Endothelial cell of umbilical vein (primary cell): ENCODE measurements at places on chromosomes 12 and 14. TPM values are rescaled to one million over a fixed set of nuclear protein-coding genes. Genes with fewer than 3 reads are reported as not detected.

- peaks cover 14% of the 10 kb centered on the region for H3K4me1 ChIP-seq
- DNase-seq = no peak
- no peak overlapping the region for H3K4me3 ChIP-seq
- H3K27me3 ChIP-seq = peaks cover 6% of the 10 kb centered on the region
- H3K27ac ChIP-seq = no peak overlapping the region
Observed at GRCh38 chr12:57112492-57113294, 1.5 kb upstream of the STAT6 start.

DNA sequence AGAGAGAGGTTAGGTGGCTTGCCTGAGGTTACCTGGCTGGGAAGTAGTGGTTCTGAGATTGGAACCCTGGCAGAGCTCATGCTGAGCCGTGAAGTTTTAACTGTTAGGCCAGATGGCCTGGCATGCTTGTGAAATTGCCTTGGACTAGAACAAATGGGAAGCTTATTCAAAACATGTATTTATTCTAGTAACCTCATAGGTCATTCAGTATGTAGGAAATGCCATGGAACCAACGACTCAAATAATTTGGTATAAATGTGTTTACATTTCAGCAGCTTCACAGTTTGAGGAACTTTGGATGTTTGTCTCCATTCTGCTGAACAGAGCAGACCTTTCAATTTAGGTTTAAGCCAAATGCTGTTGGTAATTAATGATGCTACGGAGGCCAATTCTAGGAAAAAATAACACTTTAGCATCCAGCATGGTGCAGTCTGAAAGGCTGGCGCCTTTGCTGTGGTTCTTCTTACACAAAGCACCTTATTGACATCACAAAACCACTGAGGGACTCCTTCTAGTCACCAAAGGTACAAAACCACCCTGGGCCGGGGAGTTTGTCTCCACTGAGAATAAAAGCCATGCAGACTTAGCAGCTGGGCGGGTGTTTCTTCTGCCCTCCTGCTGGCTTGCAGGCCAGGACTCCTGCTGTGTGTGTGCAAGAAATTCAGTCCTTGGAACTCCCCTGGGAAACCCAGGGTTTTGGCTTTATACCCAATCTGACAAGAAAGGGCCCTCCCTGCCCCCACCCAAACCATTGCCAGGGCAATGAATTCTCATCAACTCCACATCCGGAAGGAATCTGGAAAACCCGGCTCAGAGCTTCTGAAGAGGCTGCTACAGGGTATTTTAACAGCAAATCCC, 64.2 kb downstream of the ELK3 start:
- H3K27me3 ChIP-seq = no peaks in the 10 kb centered on the region
- peak; percentile 70 for DNase-seq
- H3K27ac ChIP-seq = peak overlapping the region; percentile 41
- H3K4me1 ChIP-seq = peaks cover 80% of the 10 kb centered on the region

DNA sequence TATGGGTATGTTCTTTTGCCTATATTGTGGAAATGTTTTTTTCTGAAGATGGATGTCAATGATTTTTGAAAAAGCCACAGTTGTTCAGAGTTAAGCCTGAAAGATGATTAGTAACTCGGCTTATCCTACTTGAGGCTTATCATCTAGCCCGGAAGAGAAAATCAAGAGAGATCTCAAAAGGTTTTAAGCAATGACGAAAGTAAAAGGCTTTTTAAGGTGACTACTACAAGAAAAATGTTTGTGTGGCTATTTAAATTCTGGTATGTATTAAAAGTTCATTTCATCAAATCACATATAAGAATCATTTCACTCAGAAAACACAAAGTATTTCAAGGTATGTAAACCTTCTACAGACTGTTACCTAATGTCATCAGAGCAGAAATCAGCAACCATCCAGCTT, 40.2 kb downstream of the HEATR5A start:
- H3K4me3 ChIP-seq = no peak overlapping the region
- H3K36me3 ChIP-seq = peaks cover 7% of the 10 kb centered on the region
- H3K27ac ChIP-seq = no peak overlapping the region
- H3K4me1 ChIP-seq = no peaks in the 10 kb centered on the region
- DNase-seq = no peak

- DNase-seq = no peak
- H3K27me3 ChIP-seq = no peaks in the 10 kb centered on the region
- peaks cover 7% of the 10 kb centered on the region for H3K4me1 ChIP-seq
- H3K27ac ChIP-seq = no peak overlapping the region
Observed at GRCh38 chr14:105204931-105205672, 24.0 kb upstream of the NUDT14 start.

DNA sequence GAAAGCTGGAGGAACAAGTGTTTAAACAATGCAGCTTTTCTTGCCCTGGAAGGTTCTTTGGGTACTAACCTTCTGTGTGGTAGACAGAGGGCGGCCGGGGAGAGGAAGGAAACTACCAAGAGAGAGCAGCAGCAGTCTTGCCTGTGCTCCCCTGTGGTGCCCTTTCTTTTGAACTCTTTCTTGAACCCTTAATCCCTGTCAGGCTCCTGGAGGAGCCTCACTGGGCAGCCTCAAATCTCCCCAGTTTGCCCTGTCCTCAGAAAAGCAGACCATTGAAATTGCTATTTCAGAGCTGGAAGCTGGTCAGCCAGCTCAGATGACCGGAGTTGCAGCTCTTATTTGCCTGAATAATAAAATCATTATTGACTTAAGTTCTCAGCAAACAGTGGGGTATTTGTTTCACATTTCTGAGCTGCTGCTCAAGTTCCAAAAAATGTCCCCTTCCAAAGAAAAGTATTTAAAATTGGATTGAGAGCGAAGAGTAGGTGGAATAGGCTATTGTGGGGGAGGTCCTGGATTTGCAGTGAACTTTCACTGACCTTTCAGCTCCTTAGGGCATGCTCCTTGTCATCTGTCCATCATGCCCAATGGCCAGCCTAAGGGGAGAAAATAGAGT, 42.1 kb upstream of the RNASE3 start:
- H3K27ac ChIP-seq = no peak overlapping the region
- DNase-seq = no peak
- H3K36me3 ChIP-seq = no peaks in the 10 kb centered on the region
- peaks cover 2% of the 10 kb centered on the region for H3K27me3 ChIP-seq

DNA sequence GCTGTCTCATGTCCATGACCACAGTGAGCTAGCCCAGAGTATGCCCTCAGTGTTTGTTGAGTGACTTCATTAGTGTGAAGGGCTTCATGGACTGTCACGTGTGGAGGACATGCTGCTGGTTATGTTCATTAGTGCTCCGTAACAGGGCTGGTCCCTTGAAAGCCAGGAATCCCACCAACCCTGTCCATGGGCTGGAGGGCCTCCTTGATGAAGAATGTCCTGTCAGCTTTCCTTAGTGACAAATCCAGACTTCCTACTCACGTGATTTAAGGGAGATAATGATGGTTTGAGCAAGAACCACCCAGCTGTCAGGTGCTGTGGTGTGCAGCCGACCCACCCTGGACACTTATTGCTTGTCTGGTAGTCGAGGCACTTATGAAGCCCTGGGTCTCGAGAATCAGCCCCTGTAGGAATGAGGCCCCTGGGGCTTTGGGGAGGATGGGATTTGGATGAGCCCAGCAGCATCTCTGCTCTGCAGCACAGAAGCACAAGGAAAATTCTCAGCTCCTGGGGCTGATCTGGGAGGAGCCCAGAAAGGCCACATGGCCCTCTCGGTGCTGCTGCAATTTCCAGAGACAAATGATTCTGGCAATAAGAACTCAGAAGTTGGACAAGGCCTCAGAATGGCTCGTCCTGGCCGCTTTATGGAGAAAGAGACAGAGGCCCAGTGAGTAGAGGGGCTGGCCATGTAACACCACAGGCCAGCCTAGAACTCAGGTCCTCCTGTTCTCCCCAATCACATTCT, 37.2 kb upstream of the FAM181A start:
- no peaks in the 10 kb centered on the region for H3K27me3 ChIP-seq
- no peak overlapping the region for H3K27ac ChIP-seq
- H3K36me3 ChIP-seq = no peaks in the 10 kb centered on the region
- no peak for DNase-seq

DNA sequence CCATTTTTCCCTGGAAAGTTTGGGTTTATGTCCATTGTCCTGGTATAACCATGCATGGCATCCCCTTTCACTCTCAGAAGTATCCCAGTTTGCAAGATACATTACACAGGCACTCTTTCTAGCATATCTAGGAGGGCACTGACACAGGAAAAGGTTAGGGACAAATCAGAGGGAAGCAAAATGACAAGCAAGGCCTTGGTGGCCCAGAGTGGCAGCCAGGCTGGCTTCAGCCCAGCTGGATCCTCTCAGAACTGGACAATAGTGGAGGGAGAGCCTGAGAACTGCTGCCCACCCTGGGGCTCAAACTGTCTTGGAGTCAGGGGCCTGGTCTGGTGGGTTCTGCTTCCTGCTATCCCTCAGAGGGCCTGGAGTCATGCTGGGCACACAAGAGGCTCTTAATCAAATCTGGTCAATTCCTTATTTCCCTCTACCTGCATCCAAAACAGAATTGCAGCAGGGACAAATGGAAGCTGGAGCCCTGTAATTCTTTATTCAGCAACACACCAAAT, 2.6 kb downstream of the VDR start:
- no peak overlapping the region for H3K27ac ChIP-seq
- no peak for DNase-seq
- peaks cover 18% of the 10 kb centered on the region for H3K27me3 ChIP-seq

DNA sequence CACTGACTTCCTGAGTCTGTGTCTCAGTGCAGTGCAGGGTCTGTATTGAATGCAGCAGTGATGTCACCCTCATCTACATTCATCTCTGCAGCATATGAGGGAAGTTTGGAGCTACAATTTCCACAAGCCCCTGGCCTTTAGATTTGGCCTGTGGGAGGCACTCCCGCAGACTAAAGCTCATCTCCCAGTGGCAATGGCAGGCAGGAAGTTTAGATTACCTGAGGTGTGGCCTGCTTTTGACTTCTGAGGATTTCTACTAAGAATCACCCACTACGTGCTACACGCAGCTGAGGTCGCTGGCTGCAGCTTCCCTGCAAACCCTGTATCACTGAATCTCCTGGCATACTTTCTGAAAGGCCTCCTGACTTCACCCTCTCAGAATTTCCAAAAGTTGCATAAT, 202.2 kb upstream of the PRKD1 start:
- no peaks in the 10 kb centered on the region for H3K4me1 ChIP-seq
- no peak for DNase-seq
- H3K4me3 ChIP-seq = no peak overlapping the region
- no peaks in the 10 kb centered on the region for H3K27me3 ChIP-seq
- no peaks in the 10 kb centered on the region for H3K36me3 ChIP-seq

GRCh38 chr12:98453070-98453469, 62.3 kb upstream of the TMPO start:
- no peaks in the 10 kb centered on the region for H3K4me1 ChIP-seq
- no peak for DNase-seq
- no peaks in the 10 kb centered on the region for H3K27me3 ChIP-seq
- H3K4me3 ChIP-seq = no peak overlapping the region

DNA sequence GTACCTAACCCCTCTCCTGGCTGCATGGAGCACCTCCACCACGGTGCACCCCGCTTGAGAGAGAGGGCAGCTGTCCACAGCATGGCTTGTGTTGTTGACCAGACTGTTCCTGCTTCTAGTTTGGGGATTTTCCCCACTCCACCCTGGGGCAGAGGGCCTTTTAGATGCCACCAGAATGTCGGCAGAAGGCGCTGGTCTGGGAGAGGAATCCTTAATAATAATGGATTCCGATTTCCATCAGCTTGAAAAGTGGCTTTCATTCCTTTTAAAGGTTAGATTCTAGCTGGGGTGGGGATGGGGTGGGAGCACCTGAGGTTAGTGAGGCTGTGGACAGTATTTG, 1.8 kb downstream of the ESRRB start:
- no peak for DNase-seq
- H3K4me3 ChIP-seq = no peak overlapping the region
- H3K27ac ChIP-seq = no peak overlapping the region
- no peaks in the 10 kb centered on the region for H3K36me3 ChIP-seq
- peaks cover 65% of the 10 kb centered on the region for H3K27me3 ChIP-seq
- peaks cover 11% of the 10 kb centered on the region for H3K4me1 ChIP-seq

DNA sequence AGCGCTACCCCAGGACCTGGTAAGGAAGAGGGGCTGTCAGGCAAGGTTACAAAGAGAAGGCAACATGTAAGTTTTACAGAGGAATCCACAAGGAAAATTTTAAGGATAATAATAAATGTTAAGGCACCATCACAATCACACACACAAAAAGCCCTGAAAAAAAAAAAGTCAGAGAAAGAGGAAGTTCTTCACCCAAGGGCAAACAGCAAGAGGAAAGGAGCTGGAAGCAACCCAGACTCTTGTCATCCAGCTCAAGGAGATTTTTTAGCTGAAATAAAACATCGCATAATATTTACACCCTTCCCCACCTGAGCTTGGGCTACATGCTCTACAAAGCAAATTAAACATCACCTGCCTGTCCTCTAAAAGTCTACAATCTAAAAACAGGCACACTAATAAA, 9.5 kb downstream of the SPTB start:
- no peaks in the 10 kb centered on the region for H3K4me1 ChIP-seq
- H3K4me3 ChIP-seq = no peak overlapping the region
- H3K36me3 ChIP-seq = no peaks in the 10 kb centered on the region

- H3K4me3 ChIP-seq = no peak overlapping the region
- H3K27ac ChIP-seq = no peak overlapping the region
- no peaks in the 10 kb centered on the region for H3K4me1 ChIP-seq
- DNase-seq = no peak
Observed at GRCh38 chr12:92721130-92721529, 18.3 kb downstream of the PLEKHG7 start.

The CYP27B1 gene
- 2.4 and 2.7 TPM in 2 replicates for total RNA-seq

The CCDC175 gene
- total RNA-seq = not detected in 2 replicates

The KRT85 gene
- not detected in 2 replicates for total RNA-seq

The DPY19L2 gene
- 1.6 and 2.3 TPM in 2 replicates for total RNA-seq
